ENCODE measurements at places on chromosomes 1 and 21.
A peak's percentile ranks its signal among the peaks of the same experiment; 100 is the strongest.

DNA sequence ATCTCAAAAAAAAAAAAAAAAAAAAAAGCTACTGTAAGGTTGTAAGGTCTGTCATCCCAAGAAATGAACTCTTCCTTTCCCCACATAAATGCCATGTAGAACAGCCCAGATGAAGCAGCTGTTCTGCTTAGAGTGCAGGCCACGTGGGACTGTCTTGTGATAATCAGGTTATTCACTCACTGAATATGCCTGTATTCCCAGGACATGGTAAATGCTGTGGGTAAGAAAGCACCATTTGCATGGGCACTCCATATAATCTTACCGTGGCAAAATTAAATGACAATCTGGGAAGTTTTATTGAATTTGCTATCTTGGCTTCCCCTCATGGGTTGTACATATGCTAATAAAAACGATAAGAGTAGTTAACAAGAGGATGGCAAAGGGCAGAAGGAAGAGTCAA lies 13.8 kb downstream of the RGS5 start:
- no peak overlapping the region for H3K4me3 ChIP-seq
- no peaks in the 10 kb centered on the region for H3K36me3 ChIP-seq
- H3K27me3 ChIP-seq: no peaks in the 10 kb centered on the region
- no peak overlapping the region for H3K27ac ChIP-seq
- H3K4me1 ChIP-seq: no peaks in the 10 kb centered on the region
- DNase-seq: no peak

- H3K4me3 ChIP-seq: no peak overlapping the region
- no peaks in the 10 kb centered on the region for H3K4me1 ChIP-seq
Observed at GRCh38 chr1:216560527-216560926, 137.3 kb upstream of the USH2A start.

DNA sequence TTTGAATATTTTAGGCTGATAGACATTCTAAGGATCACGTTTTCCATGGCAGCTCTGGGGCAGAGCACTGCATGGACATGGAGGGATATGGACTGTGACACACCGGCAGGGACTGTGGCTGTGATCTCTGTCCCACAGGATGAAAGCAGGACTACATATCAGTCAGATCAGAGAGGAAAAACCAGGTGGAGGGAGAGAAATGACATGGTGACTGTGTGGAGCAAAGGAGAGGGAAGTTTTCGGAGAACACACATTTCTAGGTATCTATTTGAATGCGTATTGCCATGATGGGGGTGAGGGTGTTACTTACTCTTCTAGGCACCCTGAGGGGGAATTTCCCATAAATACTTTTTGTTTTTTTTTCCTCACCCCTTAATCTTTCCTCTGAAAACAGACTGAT lies 3.2 kb upstream of the CD1C start:
- H3K36me3 ChIP-seq: 0 out of 2 replicates have a peak, but pooled peaks cover 4% of the 10 kb centered on the region
- H3K4me1 ChIP-seq: peaks cover 89% of the 10 kb centered on the region
- H3K27me3 ChIP-seq: no peaks in the 10 kb centered on the region
- peak overlapping the region; percentile 82 for H3K27ac ChIP-seq
- H3K4me3 ChIP-seq: no peak overlapping the region

DNA sequence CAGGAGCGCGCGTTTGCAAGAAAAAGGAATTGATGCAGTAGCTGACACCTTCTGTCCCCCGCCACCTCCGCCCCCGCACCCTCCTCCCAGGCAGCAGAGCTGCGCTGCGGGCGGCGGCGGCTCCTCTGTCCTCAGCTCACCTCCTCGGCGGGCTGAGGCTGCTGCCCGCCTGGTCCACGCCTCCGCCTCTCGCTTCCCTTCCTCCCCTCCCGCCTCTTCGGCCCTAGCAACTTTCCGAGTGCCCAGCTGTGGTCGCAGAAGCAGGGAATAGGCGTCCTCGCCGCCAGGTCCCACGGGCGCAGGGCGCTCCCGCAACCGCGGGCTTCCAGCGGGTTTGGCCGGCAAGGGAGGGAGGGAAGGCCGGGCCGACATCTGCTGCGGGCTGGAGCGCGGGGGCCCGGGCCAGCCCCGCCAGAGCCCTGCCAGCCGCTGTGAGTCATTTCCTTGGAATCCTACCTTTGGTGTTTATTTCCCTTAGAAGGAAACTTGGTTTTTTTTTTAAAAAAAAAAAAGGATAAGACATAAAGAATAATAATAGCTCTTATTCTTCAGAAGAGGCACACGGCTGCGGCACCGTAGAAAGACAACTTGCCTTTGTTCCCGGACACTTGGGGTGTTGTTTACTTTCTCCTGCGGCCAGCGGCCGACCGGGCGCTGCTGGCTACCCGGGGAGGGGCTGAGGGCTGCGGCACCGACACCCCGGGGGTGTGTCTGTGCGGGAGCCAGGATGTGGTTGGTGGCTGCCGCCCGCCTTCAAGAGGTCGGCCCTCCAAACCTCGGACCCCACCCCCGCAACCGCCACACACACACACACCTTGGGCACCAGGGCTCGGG lies 1.1 kb downstream of the SERTAD4 start:
- H3K27ac ChIP-seq: no peak overlapping the region
- H3K36me3 ChIP-seq: no peaks in the 10 kb centered on the region
- DNase-seq: peak; percentile 34
- H3K27me3 ChIP-seq: peaks cover 53% of the 10 kb centered on the region
- no peak overlapping the region for H3K4me3 ChIP-seq

- no peaks in the 10 kb centered on the region for H3K4me1 ChIP-seq
- H3K4me3 ChIP-seq: no peak overlapping the region
- DNase-seq: no peak
- H3K27ac ChIP-seq: no peak overlapping the region
- H3K27me3 ChIP-seq: no peaks in the 10 kb centered on the region
Observed at GRCh38 chr21:42633858-42634257, 19.6 kb upstream of the PDE9A start.

GRCh38 chr1:229537894-229538293 lies 20.6 kb downstream of the ABCB10 start:
- no peak overlapping the region for H3K4me3 ChIP-seq
- peaks cover 76% of the 10 kb centered on the region for H3K36me3 ChIP-seq
- no peaks in the 10 kb centered on the region for H3K4me1 ChIP-seq
- H3K27me3 ChIP-seq: no peaks in the 10 kb centered on the region
- DNase-seq: no peak

- H3K4me3 ChIP-seq: no peak overlapping the region
- no peaks in the 10 kb centered on the region for H3K4me1 ChIP-seq
Observed at GRCh38 chr1:110309139-110309538, 30.0 kb upstream of the RBM15 start.

- DNase-seq: no peak
- no peaks in the 10 kb centered on the region for H3K27me3 ChIP-seq
- no peaks in the 10 kb centered on the region for H3K4me1 ChIP-seq
- H3K36me3 ChIP-seq: no peaks in the 10 kb centered on the region
- no peak overlapping the region for H3K27ac ChIP-seq
Observed at GRCh38 chr1:43621386-43621785, 28.6 kb upstream of the KDM4A start.

- DNase-seq: no peak
- no peak overlapping the region for H3K4me3 ChIP-seq
- H3K27me3 ChIP-seq: peaks cover 3% of the 10 kb centered on the region
- no peaks in the 10 kb centered on the region for H3K4me1 ChIP-seq
Observed at GRCh38 chr1:45230537-45230936, 24.1 kb upstream of the ZSWIM5 start.

GRCh38 chr1:164578479-164579200 lies 19.7 kb downstream of the PBX1 start:
- DNase-seq: no peak
- no peaks in the 10 kb centered on the region for H3K4me1 ChIP-seq
- H3K36me3 ChIP-seq: no peaks in the 10 kb centered on the region
- no peaks in the 10 kb centered on the region for H3K27me3 ChIP-seq
- no peak overlapping the region for H3K4me3 ChIP-seq
- H3K27ac ChIP-seq: no peak overlapping the region

DNA sequence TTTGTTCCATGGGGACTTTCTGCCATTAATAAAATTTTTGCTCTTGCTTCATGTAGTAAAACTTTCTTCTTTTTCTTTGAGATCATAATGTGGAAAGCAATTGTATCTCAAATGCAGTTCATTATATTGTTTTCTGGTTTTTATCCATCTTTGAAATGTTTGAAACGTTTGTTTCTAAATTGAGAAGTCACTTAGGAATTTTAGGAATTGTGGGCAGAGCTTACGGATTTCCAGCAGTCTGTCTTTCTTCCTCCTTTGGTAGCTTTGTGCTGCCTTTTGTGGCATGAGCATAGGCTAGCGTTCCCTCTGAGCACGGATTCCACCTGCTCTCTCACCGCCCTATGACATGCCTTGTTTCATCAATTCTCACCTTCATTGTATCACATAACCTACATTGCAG lies 2.9 kb upstream of the ST6GALNAC5 start:
- no peaks in the 10 kb centered on the region for H3K4me1 ChIP-seq
- DNase-seq: no peak
- no peaks in the 10 kb centered on the region for H3K36me3 ChIP-seq
- H3K27ac ChIP-seq: no peak overlapping the region
- no peak overlapping the region for H3K4me3 ChIP-seq

- DNase-seq: no peak
- H3K27me3 ChIP-seq: no peaks in the 10 kb centered on the region
- H3K4me3 ChIP-seq: no peak overlapping the region
- no peaks in the 10 kb centered on the region for H3K36me3 ChIP-seq
Observed at GRCh38 chr1:66732407-66733166, 19.7 kb upstream of the DYNLT5 start.

DNA sequence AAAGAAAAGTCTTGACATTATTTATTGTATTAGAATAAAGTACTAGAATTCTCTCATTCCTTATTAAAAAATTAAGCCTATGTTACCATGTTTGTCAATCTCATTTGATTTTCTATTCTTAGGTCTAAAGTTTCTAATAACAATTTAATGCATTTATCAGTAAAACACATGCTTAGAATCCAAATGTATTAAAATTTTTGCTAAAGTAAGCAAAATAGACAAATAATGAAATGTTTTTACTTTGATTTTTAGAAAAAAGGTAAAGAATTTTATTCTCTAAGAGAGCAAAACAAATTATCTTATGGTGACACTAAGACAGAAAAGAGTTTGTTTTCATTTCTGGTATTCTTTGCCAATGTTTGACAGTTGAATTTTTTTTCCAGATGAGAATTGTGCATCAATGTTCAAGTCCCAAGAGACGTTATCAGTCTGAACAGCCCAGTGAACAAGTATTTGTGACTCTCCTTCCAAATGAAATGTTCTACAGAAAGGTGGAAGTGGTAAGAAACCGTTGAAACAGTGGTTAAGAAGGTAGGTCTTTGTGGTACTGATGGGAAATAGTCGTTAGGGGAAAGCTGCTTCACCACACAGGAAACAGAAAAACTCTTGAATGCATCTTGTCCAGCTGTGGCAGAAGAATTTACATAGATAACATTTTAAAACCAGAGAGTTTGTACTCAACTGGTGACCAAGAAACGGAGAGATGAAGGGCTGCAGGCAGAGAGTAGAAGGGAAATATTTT lies 402.5 kb downstream of the PTPRC start:
- H3K27me3 ChIP-seq: no peaks in the 10 kb centered on the region
- peak; percentile 81 for DNase-seq
- peak overlapping the region; percentile 99 for H3K27ac ChIP-seq
- H3K36me3 ChIP-seq: no peaks in the 10 kb centered on the region
- no peak overlapping the region for H3K4me3 ChIP-seq
- peaks cover 95% of the 10 kb centered on the region for H3K4me1 ChIP-seq

DNA sequence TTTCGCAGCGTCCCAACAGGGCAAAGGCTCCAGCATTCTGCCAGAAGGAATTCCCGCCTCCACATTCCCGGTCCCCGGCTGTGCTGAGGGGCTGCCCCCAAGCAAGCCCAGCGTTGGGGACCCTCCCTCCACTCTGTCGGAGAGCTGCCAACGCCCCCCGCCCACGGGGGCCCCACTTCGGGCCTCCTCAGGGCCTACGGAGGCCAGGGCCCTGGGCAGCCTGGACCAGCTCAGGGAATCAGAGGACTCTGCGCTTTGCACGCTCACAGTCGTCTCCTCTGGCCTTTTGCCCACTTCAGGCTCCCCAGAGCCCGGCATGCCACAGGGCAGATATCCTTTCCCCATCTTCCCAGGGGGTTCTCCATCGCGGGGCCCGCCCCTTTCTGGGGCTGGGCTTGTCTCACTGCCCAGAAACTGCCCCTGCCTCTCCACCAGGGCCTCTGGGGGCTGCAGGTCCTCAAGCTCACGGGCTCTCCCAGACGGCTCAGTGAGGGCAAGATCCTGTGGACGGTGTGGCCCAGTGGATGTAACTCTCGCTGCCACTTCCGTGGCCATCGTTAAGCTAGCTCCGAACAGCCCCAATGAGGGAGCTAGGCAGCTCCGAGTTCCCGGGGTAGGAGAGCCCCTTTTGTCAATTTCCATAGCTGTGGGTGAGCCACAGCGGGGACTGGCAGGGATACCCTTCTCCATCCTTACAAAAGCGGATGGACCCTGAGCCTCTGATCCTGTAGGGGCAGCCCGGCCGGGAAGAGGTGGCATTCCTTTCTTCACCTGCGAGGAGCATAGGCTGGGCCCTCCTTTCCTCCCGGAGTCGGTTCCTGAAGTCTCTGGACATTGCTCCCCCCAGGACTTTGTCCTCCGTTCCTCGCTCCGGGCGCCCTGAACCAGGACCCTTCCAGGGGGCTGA lies 2.8 kb downstream of the ITPKB start:
- no peak overlapping the region for H3K4me3 ChIP-seq
- peaks cover 68% of the 10 kb centered on the region for H3K4me1 ChIP-seq
- no peak overlapping the region for H3K27ac ChIP-seq

GRCh38 chr1:119827010-119827409 lies 15.8 kb upstream of the REG4 start:
- no peak for DNase-seq
- H3K36me3 ChIP-seq: no peaks in the 10 kb centered on the region
- no peaks in the 10 kb centered on the region for H3K27me3 ChIP-seq
- H3K4me1 ChIP-seq: no peaks in the 10 kb centered on the region

DNA sequence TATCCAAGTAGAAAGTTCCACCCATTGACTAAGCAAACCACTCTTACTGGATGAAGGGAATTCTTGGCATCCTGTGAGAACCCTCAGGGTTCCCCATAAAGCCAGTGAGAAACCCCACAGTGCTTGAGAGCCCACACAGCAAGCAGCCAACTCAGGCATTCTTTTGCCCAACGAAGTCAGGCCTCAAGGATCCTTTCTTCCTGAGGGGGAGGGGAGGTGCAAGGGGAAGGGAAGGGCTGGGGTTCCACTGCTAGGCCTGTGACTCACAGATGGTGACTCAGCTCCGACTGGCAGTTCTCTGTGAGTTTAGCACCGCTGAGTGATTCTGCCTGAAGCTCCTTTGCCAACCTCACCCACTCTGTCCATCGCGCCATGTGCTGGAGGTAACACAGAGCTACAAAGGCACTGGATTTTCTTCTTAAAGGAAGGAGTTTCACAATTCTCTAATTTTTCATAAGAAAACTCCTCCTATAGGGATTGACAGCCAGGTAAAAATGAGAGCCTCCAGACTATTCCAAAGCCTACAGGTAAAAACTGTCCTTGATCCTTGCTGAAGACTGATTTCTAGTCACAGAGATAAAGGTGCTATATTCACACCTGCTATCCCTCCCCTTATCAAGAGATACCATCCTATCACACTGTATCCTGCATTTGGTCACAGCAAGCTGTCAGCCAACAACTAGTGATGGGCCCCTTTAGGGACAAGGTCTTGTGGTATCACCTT lies 4.8 kb downstream of the ENO1 start:
- no peaks in the 10 kb centered on the region for H3K27me3 ChIP-seq
- peak overlapping the region; percentile 78 for H3K4me3 ChIP-seq
- peaks cover 97% of the 10 kb centered on the region for H3K36me3 ChIP-seq
- peak overlapping the region; percentile 65 for H3K27ac ChIP-seq
- peaks cover 73% of the 10 kb centered on the region for H3K4me1 ChIP-seq
- DNase-seq: peak; percentile 75

GRCh38 chr1:8839990-8840389 lies 22.6 kb upstream of the RERE start:
- DNase-seq: no peak
- H3K4me3 ChIP-seq: no peak overlapping the region
- no peak overlapping the region for H3K27ac ChIP-seq
- H3K27me3 ChIP-seq: peaks cover 11% of the 10 kb centered on the region
- H3K36me3 ChIP-seq: no peaks in the 10 kb centered on the region
